ENCODE measurements at places on chromosomes 5 and 9.

GRCh38 chr5:26942481-26942880, 95.9 kb downstream of the CDH9 start:
- no peak for DNase-seq

- no peak for DNase-seq
Observed at GRCh38 chr5:124871303-124871702, 124.9 kb upstream of the ZNF608 start.

- no peak for DNase-seq
Observed at GRCh38 chr5:20537911-20538703, 550.1 kb upstream of the CDH18 start.

- DNase-seq, result no peak
Observed at GRCh38 chr9:133976191-133976861, 15.8 kb downstream of the VAV2 start.

- DNase-seq, result no peak
Observed at GRCh38 chr9:130307667-130307943, 42.0 kb downstream of the HMCN2 start.

DNA sequence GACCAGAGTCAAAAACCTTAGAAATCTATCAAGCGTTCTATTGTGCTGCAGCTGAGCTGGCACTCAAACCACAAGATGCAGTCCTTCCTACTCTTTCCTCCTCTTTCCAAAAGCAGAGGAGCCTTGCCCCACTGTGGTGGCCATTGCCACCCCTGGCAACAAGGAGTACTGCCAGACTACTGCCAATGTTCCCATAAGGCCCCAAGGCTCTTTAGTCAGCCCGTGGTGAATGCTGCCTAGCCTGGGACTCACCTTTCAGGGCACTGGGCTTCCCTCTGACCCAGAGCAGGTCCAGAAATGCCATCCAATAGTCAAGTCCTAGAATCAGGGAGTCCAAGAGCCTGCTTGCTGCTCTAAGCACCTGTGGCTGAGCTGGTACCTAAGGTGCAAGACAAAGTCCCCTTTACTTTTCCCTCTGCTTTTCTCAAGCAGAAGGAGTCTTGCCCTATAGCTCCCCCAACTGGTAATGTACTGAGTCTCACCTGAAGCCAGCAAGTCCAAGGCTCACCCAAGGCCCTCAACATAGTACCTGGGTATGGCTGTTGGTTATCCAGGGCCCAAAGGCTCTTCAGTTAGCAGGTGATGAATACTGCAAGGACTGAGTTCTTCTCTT, 219.4 kb downstream of the ATPSCKMT start:
- DNase-seq, result no peak

DNA sequence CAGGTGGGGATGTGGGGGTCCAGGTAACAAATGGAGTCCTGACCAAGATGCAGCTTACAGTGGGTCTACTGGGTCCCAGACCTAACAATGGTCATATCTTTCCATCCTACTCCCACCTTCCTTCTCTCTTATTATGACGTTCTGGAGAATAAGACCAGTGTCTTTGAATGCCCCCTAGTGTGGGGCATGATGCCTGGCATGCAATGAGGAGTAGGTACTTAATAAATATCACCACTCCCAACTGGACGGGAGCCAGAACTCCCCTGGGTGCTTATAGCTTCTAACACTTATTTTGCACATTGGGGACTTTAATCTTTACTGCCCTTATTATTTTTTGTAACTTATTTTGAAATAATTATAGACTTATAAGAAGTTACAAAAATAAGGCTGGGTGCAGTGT, 98.2 kb downstream of the NDFIP1 start:
- no peak for DNase-seq

DNA sequence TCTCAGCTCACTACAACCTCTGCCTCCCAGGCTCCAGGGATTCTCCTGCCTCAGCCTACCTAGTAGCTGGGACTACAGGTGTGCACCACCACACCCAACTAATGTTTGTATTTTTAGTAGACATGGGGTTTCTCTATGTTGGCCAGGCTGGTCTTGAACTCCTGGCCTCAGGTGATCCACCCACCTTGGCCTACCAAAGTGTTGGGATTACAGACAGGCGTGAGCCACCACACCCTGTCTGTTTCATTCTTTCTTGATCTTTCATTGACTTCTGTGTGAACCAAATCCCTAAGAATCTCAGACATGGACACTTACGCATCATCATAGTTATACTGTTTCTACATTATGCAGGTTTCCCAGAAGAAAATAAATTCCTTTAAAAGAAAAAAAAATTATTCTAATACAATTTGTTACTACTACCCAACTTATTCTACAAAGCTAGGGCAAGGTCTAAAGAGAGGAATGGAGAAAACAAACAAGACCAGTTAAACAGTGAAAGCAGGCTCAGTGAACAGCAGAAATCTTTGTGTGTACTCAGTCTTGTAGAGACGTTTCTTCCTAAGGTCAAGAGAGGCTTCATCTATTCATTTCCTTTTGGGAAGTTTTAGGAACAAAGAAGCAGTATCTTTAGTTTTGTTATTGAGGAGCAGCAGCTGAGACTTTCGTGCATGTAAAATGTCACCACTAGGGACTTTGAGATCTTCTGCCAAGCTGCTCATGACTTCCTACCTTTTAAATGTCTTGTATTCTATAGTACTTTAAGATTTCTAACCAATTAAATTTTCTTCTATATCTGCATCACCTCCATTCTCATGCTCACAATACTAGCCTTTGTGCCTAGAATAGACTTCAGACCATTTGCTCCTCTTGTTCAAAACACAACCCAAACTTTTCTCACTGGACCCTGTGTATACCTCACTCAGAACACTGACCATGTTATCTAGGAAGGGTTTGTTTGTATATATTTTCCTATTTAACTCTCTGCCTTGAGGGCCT, 5.6 kb upstream of the HMGCR start:
- DNase-seq, result no peak

- DNase-seq, result no peak
Observed at GRCh38 chr5:92144824-92145223, 761.7 kb upstream of the ARRDC3 start.

- no peak for DNase-seq
Observed at GRCh38 chr5:81748556-81748955, 2.3 kb downstream of the SSBP2 start.

- DNase-seq, result no peak
Observed at GRCh38 chr5:142618130-142618523, 67.8 kb downstream of the FGF1 start.

DNA sequence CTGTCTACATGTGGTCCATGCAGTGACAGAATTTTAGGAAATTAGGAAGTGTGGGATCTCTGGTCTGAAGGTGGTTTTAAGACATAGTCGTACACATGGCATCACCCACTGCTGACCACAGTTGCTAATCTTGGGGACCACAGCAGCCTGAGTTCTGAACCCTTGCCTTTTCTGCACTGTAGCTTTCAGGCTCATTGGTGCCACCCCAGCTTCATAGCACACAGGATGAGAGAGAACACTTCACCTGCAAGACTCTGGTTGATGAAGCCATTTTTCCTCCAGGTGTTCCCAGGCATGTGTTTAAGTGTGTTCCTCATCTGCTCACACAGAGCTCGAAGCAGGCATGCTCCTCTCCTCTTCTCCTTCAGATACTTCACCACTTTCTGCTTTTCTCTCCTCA, 68.2 kb upstream of the S1PR3 start:
- no peak for DNase-seq
